H4 (cell line): ENCODE measurements at places on chromosomes 1 and 21. TPM values are rescaled to one million over a fixed set of nuclear protein-coding genes. Genes with fewer than 3 reads are reported as not detected.

The EMC1 gene
- total RNA-seq = 70.4 and 76.5 TPM in 2 replicates

The RPS27 gene
- 3,546 and 4,042 TPM in 2 replicates for total RNA-seq

The NUCKS1 gene
- 179 and 195 TPM in 2 replicates for total RNA-seq

The GCSAML gene
- 0.29 and 1.9 TPM in 2 replicates for total RNA-seq

The MYCL gene
- not detected in 2 replicates for total RNA-seq

The CASQ2 gene
- not detected in 2 replicates for total RNA-seq

The INAVA gene
- 0.55 and 1.1 TPM in 2 replicates for total RNA-seq

The TFF3 gene
- total RNA-seq = not detected in 2 replicates

The CD48 gene
- total RNA-seq = not detected in 2 replicates

The TP53BP2 gene
- 22.1 and 38.5 TPM in 2 replicates for total RNA-seq

The CFHR2 gene
- total RNA-seq = not detected in 2 replicates

The LENEP gene
- not detected in 2 replicates for total RNA-seq

The MAP3K21 gene
- total RNA-seq = 2.6 and 5.1 TPM in 2 replicates

GRCh38 chr1:24874611-24875234 lies 55.4 kb downstream of the RUNX3 start:
- DNase-seq = no peak

- peak; percentile 98 for DNase-seq
Observed at GRCh38 chr1:151165738-151166504, at the start of the genes LYSMD1 and SCNM1. Gene LYSMD1 (minus strand): TSS chr1:151165902. CDS start chr1:151165258, 644 bp downstream. Gene SCNM1 (plus strand): TSS chr1:151166144. CDS start chr1:151166153, 9 bp downstream.

DNA sequence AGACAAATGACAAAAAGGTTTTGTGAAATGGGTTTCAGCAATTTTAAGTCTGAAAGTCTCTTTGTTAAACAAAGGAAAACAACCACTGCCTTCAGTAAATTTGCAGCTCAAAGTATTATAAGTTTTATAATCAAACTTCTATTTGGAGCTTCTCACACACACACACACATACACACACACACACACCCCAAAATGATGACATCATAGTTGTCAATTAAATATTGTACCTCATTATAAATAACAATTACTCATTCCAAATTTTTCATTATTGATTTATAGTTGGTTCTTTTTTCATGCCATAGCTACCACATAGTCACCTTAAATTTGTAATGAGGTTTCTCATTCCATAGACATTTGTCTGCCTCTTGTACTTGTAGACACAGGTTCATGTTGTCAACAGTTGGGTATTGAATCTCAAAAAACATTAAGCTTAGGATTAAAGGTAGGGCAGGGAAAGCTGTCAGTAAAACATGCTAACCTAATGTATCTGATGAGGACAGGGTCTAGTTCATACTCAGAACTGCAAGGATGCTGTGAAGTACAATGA lies 2.4 kb upstream of the SERTAD4 start:
- DNase-seq = no peak

DNA sequence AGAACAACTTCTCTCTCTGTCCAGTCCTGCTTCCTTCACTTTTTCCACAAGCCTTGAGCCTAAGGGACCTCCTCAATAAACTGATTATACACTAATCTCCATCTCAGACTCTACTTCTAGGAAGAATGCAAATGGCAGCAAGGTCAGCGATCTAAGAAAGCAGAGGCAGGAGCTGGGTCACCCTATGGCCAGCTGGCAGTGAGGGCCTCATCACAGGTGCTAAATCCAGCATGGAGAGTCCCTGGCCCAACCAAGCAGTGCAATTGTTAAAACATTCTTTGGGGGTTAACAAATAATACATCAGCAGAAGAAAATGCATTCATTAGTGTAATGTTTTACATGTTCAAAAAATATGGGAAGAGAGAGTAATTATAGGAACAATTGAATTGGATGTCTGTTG lies 416.0 kb downstream of the SIPA1L2 start:
- no peak for DNase-seq

GRCh38 chr1:68936530-68936929 lies 439.6 kb upstream of the DEPDC1 start:
- DNase-seq = no peak

DNA sequence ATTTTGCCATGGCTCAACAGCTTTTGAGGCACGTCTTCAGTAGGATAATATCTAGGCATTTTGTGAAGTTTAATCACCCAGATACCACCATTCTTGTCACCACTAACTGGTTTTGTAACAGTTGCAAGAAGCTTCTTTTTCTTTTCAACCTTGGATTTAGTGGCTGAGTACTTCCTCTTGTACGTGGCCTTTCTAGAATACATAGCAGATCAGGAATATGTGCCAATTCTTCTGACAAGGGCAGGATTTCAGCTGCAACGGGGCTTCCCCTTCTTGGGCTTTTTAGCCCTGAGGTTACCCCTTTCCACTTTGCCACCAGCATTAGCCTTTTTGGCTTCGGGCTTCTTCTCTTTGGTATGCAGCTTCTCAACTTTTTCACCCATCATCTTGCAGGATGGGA lies 79.3 kb upstream of the WARS2 start:
- DNase-seq = no peak

GRCh38 chr1:175877939-175878737 lies 134.7 kb upstream of the TNR start:
- DNase-seq = peak; percentile 44

GRCh38 chr1:64664299-64664698 lies 80.6 kb upstream of the RAVER2 start:
- no peak for DNase-seq

DNA sequence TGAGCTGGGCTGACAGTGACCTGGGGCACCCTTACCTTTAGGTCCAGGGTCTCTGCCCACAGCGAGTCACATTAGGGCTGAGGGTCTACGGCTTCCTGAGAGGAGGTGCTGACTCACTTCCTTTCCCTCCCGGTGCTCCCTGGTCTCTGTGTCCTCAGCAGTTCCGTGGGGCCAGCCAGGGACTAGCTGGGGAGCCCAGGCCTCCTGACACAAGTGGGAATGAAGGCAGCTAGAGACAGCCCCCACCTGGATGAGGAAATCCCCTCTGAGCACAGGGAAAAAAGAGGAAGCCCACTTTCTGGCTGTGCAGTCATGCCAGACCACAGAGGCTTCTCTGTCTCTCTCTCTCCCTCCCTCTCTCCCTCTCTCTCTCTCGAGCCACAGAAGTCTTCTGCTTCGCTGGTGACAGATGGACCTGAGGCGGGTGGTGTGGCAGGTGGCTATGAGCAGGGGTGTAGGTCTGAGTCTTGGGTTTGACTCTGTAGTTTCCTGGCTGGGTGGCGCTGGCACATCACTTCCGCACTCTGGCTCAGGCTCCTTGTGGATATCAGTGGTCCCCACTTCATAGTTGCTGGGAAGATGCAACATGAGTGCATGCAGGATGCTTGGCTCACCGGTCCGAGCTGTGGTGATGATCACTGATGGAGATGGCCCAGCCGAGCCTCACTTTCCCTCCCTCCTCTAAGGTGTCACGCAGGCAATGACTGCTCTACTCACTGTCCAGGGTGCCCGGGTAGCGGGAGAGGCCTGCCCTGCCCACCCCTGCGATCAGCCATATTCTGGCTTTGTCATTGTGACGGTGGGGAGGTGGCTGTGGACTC lies 3.5 kb downstream of the SLC66A1 start:
- DNase-seq = no peak

DNA sequence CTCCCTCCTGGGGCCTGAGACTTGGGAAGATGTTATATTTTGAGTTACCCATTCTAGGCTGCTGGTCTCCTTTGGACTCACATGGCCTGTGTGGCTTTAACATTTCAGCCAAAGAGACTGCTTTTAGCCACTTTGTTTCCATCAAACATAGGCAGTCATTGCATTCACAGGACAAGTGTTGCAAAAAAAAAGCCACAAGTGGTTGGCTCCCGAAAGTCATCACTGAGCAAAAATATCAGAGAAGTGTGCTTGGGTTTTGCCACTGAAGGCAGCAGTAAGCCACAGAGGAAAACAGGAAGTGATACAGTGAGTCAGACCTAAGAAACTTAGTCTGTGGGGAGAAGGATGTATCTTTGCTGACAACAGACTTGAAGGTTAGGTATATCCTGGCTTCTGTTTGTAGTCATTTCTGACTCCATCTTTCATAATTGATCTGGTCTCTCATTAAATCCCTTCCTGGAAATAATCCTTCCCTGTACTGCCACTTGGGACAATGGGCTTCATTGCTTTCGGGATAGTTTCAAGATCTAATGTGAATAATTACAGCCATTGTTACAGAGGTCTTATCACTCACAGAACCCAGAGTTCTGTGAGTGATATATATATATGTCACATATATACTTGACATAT lies 80.9 kb downstream of the COLGALT2 start:
- DNase-seq = peak; percentile 87

DNA sequence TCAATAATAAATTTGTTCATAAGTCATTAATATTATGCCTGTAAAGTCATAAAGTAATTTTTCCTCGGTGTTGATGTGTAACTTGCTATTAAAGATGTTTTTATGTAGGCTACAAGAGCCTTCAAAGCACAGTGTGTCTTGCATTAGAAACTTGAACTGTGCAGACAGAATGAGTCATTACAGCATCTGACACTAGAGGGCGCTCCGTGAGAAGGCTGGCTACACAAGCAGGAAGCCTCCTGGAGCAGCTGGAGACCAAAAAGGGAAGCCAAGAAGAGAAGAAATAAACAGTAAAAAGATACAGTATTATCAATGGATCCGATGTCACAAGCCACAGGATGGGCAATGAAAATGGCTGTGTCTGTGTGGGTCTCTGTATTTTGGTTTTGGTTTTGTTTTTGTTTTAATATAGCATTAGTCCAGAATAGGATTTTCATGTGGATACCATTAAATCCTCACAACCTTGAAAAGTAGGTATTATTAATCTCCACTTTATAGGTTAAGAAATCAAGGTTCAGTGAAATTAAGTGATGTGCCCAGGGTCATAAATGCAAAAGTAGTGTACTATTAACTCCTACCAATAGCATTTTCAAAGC lies 16.1 kb upstream of the LRRC8D start:
- DNase-seq = peak; percentile 52

- DNase-seq = no peak
Observed at GRCh38 chr1:39103328-39104157, 77.4 kb downstream of the NDUFS5 start.

- no peak for DNase-seq
Observed at GRCh38 chr1:3073489-3074296, 4.7 kb downstream of the PRDM16 start.

- DNase-seq = peak; percentile 84
Observed at GRCh38 chr1:30191154-30191702, 532.2 kb downstream of the MATN1 start.

- no peak for DNase-seq
Observed at GRCh38 chr1:25688390-25689119, 72.0 kb downstream of the MAN1C1 start.

DNA sequence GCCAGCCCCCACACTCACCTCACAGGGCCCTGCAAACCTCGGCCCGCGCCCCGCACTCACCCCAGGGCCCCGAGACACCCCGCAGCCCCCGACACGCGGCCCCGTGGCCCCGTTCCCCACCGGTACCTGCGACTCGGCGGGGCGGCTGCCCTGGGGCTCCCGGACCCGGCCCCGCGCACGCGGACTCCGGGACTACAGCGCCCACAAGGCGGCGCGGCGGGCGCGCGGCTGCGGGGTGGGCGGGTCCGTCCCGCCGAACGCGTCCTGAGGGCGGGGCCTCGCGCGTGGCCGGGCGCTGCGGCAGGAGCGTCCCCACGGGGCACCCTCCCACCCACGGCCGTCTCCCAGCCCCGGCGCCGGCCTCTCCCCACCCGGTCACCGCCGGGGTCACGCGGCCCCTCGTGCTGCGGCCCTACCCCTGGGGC lies at the start of gene SLC19A1:
TSS of gene SLC19A1 (minus strand) at position 199 of the 425 bp plus-strand sequence. CDS start 4,481 bp downstream, outside the sequence.
- no peak for DNase-seq

- no peak for DNase-seq
Observed at GRCh38 chr1:232468249-232468648, 161.7 kb downstream of the SIPA1L2 start.

GRCh38 chr1:157161901-157162300 lies 23.7 kb upstream of the ETV3 start:
- DNase-seq = no peak

DNA sequence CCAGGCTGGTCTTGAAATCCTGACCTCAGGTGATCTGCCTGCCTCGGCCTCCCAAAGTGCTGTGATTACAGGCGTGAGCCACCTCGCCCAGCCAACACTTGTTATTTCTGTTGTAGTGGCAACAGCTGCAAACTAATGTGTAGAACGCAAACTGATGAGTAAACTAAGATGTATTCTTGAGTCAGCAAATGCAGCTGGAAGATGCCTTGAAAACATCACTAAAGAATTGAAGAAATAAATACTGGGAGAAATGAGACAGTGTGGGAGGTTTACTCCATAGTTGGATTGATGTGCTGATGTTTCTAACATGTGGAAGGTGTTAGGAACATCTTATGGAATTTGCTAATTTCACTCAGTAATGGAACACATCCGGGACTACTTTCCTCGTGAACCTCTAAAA lies 61.3 kb upstream of the KCNE2 start:
- DNase-seq = no peak

DNA sequence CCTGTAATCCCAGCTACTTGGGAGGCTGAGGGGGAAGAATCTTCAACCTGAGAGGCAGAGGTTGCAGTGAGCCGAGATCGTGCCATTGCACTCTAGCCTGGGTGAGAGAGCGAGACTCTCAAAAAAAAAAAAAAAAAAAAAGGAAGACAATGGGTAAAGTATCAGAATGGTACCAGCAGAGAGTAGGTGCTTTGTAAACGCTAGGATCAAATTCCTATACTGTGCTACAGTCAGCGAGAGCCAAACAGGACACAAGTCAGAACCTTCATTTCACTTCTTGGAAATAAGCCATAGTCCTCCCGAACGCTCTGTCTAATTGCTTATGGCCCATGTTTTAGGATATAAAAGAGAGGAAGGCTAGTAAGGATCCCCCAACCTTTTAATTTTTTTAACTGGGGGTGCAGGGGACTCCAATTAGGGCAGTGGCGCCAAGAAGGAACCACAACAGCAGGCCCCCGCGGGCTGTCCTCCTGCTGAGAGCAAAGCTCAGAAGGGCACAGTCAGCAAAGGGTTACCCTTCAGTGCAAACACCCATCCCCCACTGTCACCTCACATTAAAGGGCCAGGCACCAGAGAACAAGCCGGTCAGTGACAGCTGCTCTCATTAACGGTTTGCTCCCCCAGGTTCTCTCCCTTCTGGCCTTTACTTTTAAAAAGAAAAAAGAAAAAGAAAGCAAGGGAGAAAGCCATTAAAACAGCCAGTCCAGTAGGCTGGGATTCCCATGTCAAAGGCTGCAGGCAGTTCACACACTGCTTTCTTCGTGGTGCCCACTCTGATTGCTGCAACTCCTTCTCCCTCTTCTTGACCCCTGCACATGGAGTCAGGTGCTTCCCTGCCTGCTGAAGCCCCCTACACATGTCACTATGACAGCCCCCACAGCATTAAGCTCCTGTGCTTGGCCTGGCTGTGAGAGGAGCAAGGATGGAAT lies 69.4 kb downstream of the PLPP3 start:
- DNase-seq = no peak

- no peak for DNase-seq
Observed at GRCh38 chr1:64296459-64296858, 93.0 kb downstream of the UBE2U start.

- DNase-seq = no peak
Observed at GRCh38 chr1:167794043-167794442, 72.3 kb downstream of the MPZL1 start.
